ENCODE measurements at places on chromosomes 13 and 19.

DNA sequence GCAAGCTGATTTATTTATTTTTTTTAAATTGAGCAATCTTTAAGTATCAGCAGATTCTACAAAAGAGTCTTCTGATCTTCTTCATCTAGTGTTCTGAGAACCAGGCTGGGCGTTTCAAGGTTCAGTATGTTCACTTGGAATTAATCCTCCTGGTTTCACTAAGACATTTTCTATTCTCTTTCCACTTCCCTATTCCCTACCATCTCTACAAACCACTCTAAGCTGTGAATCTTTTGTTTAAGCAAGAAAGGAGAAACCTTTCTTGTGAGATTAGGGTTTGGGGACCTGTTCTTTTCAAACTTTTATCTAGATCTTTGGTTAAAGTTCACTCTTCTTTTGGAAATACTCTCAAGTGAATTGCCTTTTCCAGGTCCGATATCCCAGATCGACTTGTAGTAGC lies 59.3 kb downstream of the URI1 start:
- no peak for DNase-seq

DNA sequence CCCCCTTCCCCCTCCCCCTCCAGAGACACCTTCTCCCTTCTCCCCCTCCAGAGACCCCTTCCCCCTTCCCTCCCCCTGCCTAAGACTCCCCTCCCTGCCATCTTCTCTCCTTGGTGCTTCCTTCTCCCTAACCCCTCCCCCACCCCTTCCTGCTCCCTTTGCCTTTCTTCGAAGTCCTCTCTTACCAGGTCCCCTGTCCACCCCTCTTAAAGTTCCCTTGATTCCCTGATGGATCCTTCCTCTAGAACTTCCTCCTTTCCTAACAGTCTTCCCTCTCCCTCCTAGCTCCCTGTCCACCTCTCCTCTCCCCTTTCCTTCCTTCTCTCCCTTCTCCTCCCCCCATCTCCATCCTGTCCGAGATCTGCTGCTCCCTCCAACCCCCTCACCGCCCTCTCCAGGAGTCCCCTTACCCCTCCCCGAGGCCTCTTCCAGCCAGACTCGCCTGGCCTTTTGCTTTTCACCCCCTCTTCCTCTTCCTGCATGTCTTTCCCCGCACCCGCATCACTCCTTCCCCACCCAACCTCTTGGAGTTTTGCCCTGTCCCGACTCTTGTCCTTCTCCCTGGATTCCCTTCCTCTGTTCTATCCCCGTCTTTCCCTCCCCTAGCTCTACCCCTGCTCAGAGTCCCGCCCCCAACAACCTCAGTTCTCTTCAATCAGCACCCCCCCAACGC lies 3.1 kb downstream of the TNFSF9 start:
- no peak for DNase-seq

DNA sequence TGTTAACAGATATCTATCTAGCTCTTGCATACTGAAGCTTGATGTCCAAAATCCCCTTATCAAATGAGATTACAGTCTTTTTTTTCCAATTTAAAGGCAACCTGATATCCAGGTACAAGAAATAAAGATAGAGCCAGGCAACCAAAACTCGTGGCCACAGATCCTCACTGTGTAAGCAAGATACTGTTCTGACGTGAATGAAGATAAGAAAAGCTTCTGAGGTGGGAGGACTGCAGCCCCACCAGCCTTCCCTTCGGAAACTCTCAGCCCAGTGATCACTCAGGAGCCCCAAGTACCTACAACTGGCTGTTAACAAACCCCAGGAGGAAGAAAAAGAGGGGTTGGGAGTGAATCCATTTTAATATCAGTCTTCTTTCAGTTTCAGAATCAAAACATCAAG lies 191.6 kb downstream of the EFNB2 start:
- DNase-seq: no peak

- no peak for DNase-seq
Observed at GRCh38 chr13:109152941-109153340, 523.5 kb downstream of the MYO16 start.

GRCh38 chr13:43558326-43558725 lies 228.4 kb downstream of the ENOX1 start:
- DNase-seq: no peak

DNA sequence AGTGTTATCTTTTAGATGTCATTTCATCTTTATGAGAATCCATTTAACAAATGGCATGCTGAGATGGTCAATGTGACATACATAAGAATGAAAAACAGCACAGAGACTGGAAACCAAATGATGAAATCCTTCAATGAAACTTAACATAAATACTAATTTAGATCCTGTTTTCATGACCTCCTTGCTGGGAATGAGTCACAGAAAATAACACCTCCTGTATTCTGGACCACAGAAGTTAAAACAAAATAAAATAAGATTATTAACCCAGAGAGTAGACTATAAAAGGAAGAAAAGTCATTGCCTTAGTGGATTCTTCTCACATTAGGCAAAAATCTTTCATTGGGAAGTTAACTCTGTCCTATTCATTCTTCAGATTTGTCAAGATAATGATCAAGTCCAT lies 1.6 kb downstream of the DIAPH3 start:
- no peak for DNase-seq

DNA sequence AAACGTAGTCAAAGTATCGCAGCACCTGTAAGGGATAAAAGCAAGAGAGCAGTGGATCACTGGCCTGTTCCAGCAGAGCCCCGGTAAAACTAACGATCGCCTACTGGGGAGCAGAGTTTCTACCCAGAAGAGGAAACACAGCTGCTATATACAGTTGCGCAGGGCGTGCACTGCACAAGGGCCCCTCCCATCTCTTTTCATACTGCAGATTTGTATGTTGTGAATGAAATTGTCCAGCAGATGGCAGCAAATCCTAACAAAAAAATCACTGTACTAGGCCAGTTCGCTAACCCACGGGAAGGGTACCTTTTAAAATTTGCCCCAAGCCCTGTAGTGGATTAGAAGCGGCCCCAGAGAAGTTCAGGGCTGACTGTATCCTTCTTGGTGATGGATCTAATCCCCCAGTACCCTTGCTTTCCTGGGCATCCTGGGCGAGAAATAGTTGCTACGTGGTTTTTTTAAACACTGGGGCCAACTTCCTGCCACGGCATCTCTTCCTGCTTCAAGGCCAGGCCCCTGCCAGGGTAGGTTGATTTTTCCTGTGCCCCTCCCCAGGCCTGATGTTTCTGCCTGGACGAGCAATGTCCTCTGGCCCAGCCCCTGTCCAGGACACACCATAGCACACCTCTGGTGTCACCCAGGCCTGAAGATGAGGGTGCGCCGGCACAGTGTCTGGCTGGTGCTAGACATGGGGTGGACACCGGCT lies 127.0 kb downstream of the IER2 start:
- peak; percentile 55 for DNase-seq

DNA sequence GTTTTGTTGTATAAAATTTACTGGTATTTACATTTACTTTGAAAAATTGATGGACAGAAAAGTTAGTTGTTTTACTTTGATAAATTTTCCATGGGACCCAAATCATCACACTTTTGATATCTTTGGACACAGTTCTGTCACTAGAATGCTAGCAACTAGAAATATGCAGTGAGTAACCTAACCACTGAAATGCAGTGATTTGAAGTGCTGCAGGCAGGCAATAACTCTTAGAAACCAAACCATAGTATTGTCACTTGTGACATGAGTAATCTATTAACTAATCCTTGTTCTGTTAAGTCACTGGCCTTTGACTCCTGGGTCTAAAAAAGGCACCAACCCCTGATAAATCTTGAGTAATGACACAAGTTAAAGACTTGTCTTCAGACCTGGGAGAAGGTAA lies 620.0 kb upstream of the ATXN8OS start:
- DNase-seq: no peak

GRCh38 chr13:25927932-25928331 lies 123.9 kb downstream of the SHISA2 start:
- no peak for DNase-seq

GRCh38 chr13:27283906-27284493 lies 13.4 kb downstream of the RASL11A start:
- DNase-seq: no peak

- DNase-seq: no peak
Observed at GRCh38 chr13:45388664-45389063, 29.5 kb downstream of the SLC25A30 start.
